Right lobe of liver (tissue), 6 donors: ENCODE measurements at places on chromosomes 7 and 10.

DNA sequence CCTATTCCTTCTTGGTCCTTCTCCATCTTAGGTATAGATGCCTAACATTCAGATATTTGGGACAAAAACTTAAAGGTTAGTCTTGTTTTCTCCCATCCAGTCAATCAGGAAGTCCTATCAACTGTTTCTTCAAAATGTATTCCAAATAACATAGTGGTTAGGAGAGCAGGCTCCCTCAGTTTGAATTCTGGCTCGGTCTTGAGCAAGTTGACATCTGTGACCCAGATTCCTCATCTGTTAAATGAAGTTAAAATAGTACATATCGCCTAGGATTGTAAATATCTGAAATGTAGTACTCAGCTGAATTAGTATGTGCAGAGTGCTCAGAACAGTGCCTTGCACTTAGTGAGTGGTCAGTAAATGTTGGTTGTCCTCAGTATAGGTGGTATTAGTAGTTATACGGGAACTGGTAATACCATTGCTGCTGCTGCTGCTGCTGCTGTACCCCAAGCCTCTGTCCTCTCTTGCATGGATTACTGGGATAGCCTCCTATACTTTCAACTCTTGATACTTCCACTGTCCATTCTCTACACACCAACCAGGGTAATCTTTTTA lies 58.6 kb downstream of the RALA start:
- no peaks in the 10 kb centered on the region for H3K36me3 ChIP-seq
- no peak overlapping the region for H3K27ac ChIP-seq
- no peaks in the 10 kb centered on the region for H3K4me1 ChIP-seq

- no peak for DNase-seq
- no peak overlapping the region for H3K4me3 ChIP-seq
- no peak overlapping the region for H3K27ac ChIP-seq
- no peaks in the 10 kb centered on the region for H3K36me3 ChIP-seq
Measured at GRCh38 chr7:69182596-69183467, 415.4 kb upstream of the AUTS2 start.

GRCh38 chr10:75546004-75546403 lies 114.6 kb downstream of the LRMDA start:
- no peaks in the 10 kb centered on the region for H3K27me3 ChIP-seq
- no peak overlapping the region for H3K27ac ChIP-seq
- H3K4me3 ChIP-seq = no peak overlapping the region
- H3K4me1 ChIP-seq = no peaks in the 10 kb centered on the region
- H3K36me3 ChIP-seq = no peaks in the 10 kb centered on the region
- no peak for DNase-seq

DNA sequence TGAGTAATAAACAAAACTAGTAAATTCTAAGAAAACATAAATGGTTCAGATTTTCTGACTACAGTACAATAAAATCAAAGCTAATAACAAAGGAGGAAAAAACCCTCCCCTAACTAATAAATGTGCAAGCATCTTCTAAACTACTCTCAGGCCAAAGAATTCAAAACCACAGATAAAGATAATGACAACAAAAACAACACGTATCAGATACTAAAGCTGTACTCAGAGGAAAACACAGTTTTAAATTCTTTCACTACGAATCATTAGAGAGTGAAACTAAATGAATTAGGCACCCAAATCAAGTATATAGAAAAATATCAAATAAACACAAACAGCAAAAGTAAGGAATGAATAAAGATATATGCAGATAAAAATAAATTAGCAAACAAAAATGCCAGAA lies 200.9 kb downstream of the TEX36 start:
- no peaks in the 10 kb centered on the region for H3K36me3 ChIP-seq
- no peak for DNase-seq
- no peaks in the 10 kb centered on the region for H3K4me1 ChIP-seq
- H3K27me3 ChIP-seq = no peaks in the 10 kb centered on the region
- no peak overlapping the region for H3K4me3 ChIP-seq

DNA sequence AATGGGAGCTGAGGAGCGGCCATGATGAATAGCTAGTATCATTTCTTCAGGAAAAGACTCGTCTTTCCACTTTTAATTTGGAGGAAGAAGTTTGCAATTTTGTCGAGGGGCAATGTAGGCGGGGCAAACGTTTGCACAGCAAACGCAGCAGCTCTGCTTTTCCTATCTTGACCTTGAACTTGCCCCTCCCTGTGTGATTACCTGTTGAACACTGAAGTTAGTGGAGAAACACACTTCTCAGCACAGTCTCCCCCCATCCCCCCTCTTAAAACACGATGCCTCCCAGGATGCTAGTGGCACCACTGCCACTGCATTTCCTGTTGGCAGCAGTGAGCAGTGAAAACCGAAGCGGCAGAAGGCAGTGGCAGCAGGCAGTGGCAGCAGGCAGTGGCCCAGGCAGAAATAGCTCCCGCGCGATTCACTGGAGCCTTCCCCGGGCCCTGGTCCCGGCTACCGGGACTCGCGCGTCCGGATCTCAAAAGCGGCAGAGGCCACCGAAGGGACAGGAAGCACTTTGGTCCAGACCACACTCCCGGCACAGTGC lies at the start of gene EPDR1:
EPDR1 (plus strand) TSS at position 336 of the 544 bp plus-strand sequence. CDS start 300 bp downstream, outside the sequence.
- H3K4me1 ChIP-seq = peaks cover 12% of the 10 kb centered on the region
- no peaks in the 10 kb centered on the region for H3K36me3 ChIP-seq
- H3K27me3 ChIP-seq = no peaks in the 10 kb centered on the region
- peak; percentile 71 for DNase-seq

GRCh38 chr10:91935886-91936285 lies 12.3 kb downstream of the BTAF1 start:
- H3K27me3 ChIP-seq = no peaks in the 10 kb centered on the region

DNA sequence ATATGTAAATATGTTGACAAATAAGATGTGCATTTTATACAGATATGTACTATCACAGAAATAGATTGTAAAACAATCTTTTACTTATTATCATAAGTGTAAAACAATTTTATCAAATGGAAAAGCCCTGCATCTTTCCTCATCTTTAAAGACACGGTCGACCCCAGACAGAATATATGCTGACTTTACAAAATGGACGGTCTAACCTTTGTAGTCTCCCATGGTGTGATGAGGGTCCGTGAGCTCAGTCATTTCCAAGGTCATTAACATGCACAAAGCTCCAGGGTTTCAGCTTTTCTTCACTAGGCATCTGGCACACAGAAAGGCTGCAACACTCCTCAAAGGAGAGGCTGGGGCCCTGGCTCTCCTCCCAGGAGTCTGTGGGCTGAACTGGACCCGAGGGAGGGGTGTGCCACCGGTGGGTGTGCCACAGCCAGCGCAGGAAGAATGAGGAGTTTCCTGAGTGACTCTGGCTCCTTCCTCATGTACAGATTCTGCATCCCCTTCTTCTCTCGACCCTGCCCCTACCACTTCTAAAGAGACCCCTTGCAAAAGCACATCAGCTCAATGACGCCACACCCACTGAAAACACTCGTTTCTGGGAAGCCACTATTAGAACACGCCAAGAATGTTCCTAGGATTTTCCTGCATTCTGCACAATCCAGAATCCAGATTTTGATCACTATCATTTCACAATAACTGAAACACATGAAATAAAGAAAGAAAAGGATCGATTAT lies 26.2 kb upstream of the ABLIM1 start:
- H3K27ac ChIP-seq = peak overlapping the region; percentile 98
- no peaks in the 10 kb centered on the region for H3K27me3 ChIP-seq
- no peak for DNase-seq
- H3K4me3 ChIP-seq = peak overlapping the region; percentile 16

- H3K36me3 ChIP-seq = no peaks in the 10 kb centered on the region
- H3K27me3 ChIP-seq = no peaks in the 10 kb centered on the region
- no peaks in the 10 kb centered on the region for H3K4me1 ChIP-seq
Measured at GRCh38 chr7:159155410-159155809, 10.7 kb upstream of the VIPR2 start.

DNA sequence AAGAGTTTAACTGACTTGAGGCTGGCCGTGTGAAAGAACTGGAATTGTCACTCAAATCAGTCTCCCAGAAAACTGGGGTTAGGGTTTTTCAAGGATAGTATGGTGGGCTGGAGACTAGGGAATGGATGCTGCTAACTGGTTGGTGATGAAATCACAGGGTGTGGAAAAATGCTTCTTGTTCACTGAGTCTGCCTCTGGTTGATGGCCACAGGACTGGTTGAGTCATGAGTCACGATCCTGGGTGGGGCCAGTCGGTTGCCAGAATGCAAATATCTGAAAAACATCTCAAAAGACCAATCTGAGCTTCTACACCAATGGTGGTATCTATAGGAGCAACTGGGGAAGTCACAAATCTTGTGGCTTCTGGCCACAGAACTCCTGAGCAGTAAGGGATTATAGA lies 16.3 kb upstream of the BAMBI start:
- H3K4me3 ChIP-seq = no peak overlapping the region
- H3K27me3 ChIP-seq = no peaks in the 10 kb centered on the region
- no peaks in the 10 kb centered on the region for H3K4me1 ChIP-seq
- DNase-seq = no peak
- no peaks in the 10 kb centered on the region for H3K36me3 ChIP-seq

DNA sequence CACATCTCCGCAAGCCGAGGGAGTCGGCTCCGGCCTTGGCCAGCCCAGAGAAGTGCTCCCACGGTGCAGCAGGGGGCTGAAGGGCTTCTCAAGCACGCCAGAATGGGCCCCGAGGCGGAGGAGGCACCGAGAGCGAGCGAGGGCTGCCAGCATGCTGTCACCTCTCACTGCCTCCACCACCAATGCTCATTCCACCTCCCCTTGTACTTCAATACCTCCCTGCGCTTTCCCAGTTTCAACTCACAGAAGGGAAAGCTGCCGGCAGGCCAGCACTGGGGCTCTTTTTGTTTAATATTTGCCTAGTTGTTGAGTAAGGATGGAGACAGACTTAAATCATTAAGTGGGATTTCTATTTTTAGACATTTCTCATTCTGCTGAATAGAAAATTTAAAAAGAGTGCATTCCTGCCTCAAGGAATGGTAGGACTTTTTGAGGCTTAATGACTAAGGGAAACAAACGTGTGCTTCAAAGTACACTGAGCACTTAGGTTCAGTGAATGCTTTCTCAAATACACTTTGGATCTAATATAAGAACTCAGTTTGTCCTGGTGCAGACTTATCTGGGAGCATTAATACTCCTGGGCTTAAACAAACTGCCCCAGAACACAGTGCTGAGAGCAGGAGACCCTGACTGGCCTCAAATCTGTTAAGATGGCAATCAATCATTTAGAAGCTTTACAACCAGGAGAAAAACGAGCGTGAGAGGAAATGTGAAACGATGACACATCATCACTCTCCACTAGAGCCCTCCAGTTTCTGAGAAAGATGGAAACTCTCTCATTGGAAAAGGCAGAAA lies 131.2 kb downstream of the RALA start:
- H3K36me3 ChIP-seq = no peaks in the 10 kb centered on the region
- no peak overlapping the region for H3K4me3 ChIP-seq
- no peaks in the 10 kb centered on the region for H3K27me3 ChIP-seq
- no peaks in the 10 kb centered on the region for H3K4me1 ChIP-seq
- H3K27ac ChIP-seq = no peak overlapping the region
- no peak for DNase-seq

DNA sequence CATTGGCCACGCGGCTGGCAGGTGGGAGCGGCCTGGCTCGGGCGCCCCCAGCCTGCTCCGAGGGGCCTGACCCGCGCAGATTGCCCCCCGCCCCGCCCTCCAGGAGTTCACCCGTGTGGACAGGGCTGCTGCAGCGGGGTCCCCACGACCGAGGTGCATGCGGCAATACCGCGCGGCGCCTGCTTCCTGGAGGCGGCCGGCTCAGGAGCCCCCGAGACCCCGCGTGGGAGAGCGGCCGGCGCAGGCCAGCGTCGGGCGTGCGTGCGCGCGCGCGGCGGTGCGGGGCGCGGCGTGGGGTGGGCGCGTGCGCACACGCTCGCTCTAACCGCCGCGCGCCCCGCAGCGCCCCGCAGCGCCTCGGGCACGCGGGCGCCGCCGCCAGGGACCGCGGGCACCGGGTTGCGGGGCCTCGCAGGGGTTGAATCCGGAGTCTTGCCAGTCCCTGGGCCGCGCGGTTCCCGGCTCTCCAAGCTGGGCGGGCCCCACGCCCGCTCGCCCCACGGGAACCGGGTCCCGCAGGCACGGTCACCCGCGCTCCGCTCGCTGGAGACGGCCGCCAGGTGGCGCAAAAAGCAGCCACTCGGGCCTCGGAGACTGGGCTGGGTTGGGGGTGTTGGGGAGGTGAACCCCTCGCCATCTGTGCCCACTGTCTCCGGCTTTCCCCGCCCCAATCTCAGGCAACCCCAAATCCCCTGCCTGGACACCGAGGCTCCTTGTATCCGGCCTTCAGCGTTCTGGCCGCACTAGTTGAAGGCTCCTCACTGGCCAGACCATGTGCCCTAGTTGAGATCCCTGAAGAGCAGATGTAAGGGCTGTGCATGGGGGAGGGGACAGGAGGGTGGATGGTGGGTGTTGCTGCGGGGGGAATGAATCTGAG lies 1.3 kb upstream of the ACHE start:
- H3K4me1 ChIP-seq = peaks cover 28% of the 10 kb centered on the region
- H3K27ac ChIP-seq = peak overlapping the region; percentile 60
- no peaks in the 10 kb centered on the region for H3K27me3 ChIP-seq
- H3K4me3 ChIP-seq = peak overlapping the region; percentile 43

DNA sequence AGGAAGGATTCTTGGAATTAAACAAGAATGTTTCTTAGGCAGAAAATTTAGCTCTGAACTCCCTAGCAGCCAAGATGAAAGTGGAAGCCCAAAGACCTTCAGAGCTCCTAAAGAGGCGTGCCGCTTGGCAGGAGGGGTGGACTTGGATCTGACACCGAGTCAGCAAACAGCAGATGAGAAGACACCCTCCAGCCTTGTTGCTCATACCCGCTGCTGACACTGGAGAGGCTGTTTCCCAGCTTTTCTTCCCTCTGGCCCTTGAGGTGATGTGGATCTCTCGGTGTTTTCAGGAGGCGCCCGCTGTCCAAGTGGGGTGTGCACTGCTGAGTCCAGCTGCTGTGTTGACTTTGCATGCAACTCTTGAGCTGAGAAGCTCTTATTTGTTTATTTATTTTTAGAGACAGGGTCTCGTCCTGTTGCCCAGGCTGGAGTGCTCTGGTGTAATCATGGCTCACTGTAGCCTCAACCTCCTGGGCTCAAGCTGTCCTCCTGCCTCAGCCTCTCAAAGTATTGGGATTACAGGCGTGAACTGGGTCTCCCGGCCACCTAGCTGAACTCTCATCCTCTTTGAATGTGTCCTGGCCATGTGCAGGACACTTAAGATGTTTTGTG lies 21.5 kb downstream of the SLC18A2 start:
- H3K27me3 ChIP-seq = no peaks in the 10 kb centered on the region
- no peak for DNase-seq
- no peaks in the 10 kb centered on the region for H3K36me3 ChIP-seq
- no peak overlapping the region for H3K27ac ChIP-seq
- H3K4me3 ChIP-seq = no peak overlapping the region
- H3K4me1 ChIP-seq = no peaks in the 10 kb centered on the region

DNA sequence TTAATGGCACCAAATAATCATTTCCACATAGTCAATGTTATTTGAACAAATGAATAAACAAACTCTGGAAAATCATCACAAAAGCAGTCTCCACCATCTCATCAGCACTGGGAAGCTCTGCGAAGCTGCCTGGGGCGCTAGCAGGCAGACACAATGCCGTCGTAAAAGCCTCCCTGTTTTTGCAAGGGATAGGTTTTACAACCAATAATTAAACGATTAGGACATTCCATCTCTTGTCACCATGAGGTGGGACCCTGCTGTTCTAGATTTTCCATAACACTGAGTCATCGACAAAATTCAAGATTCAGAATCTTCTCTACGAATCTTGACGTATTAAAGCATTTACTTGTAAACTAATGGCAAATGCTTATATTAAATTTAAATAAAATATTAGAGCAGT lies 172.8 kb upstream of the AKR1E2 start:
- peaks cover under 1% of the 10 kb centered on the region for H3K4me1 ChIP-seq
- no peak overlapping the region for H3K27ac ChIP-seq
- H3K4me3 ChIP-seq = no peak overlapping the region
- no peak for DNase-seq
